Upper lobe of left lung (tissue), 6 donors: ENCODE measurements at places on chromosomes 2 and 18. TPM values are rescaled to one million over a fixed set of nuclear protein-coding genes. Genes with fewer than 3 reads are reported as not detected.

Gene ITGA6
- total RNA-seq, result 60.8 TPM

Gene HYCC2
- 22.0 TPM for total RNA-seq

DNA sequence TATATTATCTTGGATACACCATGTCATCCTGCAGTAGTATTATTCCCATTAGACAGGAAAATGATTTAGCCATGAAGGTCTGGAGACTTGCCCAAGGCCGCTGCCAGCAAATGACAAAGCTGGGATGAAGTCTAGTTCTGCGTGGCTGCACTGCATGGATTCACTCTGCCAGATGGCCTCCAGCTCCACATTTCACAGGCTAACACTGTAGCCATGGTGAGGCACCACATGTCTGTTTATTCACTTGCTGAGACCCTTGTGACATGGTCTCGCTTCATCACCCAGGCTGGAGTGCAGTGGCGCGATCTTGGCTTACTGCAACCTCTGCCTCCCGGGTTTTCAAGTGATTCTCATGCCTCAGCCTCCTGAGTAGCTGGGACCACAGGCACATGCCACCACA, 31.5 kb upstream of the SCG2 start:
- DNase-seq, result no peak

GRCh38 chr2:110099038-110099425, 16.6 kb downstream of the MALL start:
- DNase-seq, result peak; percentile 35
